ENCODE measurements at places on chromosomes 2 and 18.
A peak's percentile ranks its signal among the peaks of the same experiment; 100 is the strongest.

GRCh38 chr2:232316461-232317330, 61.9 kb upstream of the ALPP start:
- DNase-seq = no peak

- peak; percentile 4 for DNase-seq
These were observed 822 bp downstream of the PSMG2 start for GRCh38 chr18:12703664-12704063.

DNA sequence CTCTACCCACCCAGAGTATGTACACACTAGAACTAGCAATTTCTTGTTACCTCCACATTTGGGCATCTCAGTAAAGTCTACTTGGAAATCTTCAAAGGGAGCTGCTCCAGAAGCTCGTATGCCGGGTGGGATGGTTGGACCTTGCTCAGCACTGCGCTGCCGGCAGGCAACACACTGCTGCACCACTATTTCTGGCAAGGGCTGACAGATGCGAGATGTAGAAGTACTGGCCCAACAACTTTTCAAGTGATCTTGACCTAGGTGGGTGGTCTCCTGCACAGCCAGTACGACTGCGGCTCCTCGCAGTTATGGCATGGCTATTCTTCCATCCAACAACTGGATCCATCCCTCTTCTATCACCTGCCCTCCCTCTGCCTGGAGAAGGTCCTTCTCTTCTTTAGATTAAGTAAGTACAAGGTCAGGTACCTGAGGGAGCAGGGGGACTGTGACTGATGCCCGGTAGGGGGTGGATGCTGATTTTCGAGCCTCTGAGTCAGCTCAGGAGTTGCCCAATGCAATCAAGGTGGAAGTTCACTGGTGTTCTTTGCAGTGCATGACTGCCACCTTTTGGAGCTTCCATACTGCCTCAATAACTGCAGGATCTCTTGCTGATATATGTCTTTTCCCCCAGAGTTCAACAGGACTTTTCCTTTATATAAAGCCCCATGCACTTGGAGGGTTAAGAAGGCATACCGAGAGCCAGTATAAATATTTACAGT, 100.4 kb upstream of the SLC1A4 start:
- DNase-seq = no peak

- DNase-seq = no peak
These were observed 2.7 kb upstream of the FECH start for GRCh38 chr18:57589161-57589560.

- DNase-seq = no peak
These were observed 16.3 kb downstream of the MGAT5 start for GRCh38 chr2:134269972-134270735.

- DNase-seq = no peak
These were observed 126.6 kb downstream of the DPP4 start for GRCh38 chr2:161947406-161947805.

DNA sequence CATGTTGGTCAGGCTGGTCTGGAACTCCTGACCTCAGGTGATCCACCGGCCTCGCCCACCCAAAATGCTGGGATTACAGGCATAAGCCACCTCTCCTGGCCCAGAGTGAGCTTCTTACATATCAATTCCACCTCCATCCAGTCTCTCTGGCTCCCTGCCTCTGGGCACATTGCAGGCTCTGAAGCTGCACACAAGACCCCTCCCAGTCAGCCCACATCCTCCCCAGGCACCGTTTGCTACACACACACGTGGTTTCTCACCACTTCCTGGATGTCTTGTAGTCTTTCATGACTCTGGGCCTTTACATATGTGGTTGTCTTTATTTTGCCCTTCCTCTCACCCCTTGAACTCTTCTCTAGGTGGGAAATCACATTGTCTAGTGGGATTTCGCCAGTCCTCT, 64.0 kb upstream of the CABLES1 start:
- peak; percentile 86 for DNase-seq

- no peak for DNase-seq
These were observed 199.1 kb upstream of the CHAC2 start for GRCh38 chr2:53568469-53568868.

DNA sequence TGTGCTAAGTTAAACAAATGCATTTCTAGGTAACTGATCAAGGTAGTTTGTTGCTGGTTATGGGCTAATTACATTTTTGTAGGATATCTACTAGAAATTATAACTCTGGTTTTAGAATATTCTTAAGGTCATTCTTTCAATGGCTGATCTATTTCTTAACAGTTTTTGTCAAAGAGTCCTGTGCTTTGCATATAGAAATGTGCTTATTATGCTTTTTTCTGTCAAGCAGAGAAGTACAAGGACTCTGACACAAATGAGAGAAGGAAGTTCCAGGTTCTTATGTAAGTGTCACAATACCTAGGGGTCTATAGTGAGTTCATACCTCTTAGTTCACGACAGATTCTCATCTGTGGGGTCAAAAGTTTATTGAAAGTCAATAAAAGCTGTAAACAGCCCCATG, 88.4 kb downstream of the MYO3B start:
- DNase-seq = no peak

GRCh38 chr2:158900345-158900744, 68.1 kb upstream of the TANC1 start:
- no peak for DNase-seq

GRCh38 chr18:76274468-76275289, 220.4 kb downstream of the ZNF516 start:
- no peak for DNase-seq

GRCh38 chr2:65450393-65450792, 18.0 kb upstream of the SPRED2 start:
- no peak for DNase-seq

DNA sequence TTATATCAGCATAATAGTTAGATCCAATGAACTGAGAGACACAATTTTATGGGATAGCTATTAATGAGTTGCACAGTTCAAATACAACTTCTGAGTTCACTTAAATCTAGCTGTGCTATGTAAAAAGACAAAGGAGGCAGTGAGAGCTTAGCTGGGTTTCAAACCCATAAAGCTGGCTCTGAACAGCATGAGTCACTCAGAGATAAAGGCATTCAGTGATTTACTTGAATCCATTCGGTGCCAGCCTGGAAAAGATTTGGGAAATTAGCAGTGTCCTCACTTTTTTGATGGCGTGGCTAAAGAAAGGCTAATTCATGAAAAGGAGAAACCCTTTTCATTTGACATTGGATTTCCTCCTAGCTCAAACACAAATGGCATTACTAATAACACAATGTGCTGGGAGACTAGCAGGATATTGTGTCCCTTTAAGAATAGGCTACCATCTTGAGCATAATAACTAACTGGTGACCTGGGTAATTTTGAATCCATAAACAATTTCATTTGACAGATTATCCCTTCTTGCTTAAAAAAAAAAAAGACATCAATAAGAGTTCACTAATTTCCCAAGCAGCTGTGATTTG, 98.4 kb upstream of the NEUROD1 start:
- DNase-seq = no peak

DNA sequence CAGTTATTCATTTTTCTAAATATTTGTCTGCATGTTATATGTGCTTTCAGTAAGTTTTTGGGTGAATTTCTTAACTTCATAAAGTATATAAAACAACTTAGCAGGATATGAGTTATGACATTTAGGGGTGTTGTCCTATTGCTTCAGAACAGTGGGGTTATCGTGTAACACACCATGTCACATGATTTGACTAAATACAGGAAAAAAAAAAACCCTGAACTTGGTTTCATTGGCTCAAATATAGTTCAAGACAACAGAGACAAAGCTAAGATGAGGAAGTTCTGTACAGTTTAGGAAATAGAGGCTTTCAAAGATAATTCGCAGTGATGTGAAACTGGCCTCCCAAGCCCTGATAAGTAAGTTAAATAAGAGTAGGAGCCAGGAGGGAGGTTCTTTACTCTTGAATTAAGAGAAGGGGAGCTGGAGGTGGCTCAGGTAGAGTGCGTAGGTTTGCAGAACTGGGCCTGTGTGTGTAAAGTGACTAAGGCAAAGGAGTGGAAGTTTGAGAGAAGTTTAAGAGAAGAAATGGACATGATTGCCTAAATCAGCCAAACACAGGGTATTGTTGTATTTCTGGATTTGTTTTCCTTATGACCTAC, 53.9 kb downstream of the LIMS1 start:
- no peak for DNase-seq

DNA sequence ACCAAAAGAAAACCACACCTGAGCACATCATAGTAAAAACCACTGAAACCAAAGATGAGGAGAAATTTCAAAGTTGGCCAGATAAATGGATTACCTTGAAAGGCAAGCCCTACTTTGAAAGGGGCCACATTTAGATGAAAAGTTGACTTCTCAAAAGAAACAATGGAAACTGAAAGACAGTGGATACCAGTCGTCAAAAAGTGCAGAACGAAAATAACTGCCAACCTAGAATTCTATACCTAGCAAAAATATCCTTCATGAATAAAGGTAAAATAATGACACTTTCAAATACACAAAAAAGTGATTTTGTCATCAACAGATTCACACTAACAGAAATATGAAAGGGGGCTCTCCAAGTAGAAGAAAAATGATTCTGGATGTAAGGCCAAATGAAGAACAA, 18.4 kb downstream of the NEU4 start:
- DNase-seq = no peak

DNA sequence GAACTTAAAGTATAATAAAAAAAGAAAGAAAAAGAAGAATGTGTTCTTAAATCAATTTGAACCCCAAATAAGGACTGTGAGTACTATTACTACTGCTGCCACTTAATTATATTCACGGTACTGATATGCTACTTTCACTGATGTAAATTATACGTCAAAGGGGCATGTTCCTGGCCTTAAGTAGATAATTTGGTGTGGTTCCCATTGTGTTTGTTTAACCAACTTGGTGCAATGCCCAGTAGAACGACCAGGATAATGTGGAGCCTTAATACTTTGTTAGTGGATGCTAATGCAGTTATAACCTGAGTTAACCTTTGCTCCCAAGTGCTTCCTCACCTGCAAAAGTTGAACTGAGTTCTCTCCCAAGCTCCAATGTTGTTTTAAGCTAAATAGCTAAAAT, 142.0 kb downstream of the NR4A2 start:
- DNase-seq = no peak

DNA sequence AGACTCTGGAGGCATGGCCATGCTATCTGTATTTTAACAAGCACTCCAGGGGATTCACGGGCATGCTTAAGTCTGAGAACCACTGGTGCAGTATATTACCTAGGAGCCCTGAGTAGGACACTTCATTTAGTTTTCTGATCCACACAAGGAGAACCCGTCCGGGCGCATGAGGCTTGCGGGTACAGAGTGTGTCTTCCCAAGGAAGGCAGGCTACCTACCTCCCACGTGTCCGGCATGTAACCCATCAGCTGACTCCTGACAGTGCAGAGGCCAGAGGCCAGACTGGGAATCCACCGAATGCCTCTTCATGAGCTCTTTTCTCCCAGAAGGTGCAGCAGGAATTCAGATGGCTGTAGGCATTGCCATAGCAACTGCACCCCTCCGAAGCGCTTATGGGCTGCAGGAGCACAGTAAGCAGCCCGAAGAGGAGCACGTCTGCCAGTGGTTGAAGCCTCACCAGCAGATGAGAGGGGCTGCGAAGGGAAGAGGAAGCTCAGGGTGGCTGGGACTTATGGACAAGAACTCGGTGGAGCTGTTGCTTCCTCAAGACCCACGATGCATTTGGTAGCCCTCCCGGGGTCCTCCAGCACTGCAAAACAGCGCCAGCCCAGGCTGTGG, 33.8 kb upstream of the DNMT3A start:
- no peak for DNase-seq

DNA sequence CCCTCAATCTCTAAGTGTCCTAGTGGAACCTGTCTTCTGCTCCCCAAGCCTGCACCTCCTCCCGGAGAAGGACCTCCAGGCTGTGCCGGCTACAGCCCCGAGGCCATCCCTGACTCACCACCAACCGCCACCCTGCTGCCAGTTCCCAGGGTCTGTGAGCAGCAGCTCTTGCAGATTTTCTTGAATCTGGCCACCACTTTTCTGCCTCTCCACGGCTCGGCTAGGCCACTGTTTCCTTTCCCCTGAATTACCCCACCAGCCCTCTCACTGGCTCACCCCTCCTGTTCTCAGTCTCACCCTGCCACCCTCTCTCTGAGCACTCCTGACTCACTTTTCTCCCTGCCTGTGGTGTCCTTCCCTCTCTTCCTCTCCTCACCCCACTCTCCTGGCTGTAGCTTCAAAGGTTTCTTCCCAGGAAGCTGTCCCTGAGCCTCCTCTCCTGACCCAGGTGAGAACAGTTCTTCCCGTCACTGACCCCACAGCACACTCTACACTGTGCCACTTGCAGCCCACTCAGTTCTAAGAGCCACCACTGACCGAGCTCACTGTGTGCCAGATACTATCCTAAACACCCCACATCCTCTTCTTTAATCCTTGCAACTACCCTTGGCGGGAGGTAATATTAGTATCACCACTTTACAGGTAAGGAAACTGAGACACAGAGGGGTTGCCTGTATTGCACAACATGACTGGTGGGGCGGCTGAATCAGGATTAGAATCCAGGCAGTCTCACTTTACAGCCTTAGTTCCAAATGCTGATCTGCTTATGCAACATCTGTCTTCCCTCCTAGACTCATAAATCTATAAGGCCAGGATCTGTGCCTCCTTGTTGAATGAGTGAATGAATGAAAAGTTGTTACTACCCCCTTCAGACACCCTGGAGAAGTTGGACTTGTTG, 111.6 kb downstream of the SMAD7 start:
- peak; percentile 49 for DNase-seq

DNA sequence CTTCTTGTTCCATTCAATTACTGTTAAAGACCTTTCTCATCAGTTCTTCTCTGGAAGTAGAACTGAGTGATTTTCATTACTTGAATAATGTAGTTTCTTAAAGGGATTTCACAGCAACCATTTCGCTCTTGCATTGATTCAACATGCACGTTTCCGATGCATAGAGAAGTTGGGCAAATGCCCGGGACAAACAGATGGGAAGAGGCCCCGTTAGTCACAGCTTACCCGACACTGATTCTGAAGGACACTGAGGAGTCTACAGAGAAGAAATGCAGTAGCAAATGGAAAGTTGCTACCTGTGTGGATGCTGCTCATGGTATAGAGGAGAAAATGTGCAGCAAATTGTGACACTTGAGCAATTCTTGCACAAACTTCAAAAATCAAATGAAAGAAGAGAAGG, 32.3 kb upstream of the GCG start:
- no peak for DNase-seq

DNA sequence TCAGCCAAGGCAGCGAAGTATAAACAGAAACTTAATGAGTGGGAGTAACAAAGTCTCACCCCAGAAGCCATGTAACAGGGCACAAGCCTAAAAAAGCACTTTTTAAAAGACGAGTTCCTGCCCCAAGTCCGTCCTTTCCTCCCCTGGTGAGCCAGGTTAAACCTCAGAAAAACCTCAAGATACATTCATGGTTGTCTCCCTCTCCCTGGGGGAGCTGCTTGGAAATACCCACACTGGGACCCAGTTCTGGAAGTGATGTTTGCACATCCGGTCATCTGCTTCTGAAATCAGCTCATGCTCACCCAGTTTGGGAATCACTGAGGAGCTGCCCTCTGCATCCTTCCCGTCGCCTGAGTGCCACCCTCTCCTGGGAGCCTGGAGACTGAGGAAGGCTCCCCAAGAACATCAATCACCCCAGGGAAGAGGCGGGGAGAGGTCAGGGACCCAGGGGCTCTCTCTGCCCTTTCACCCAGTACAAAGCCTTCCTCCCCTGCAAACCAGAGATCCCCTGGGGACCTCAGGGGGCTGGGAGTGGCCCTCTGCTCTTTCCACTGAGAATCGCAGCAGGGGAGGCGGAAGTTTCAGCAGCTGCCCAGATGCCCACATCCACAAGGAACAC, 150.6 kb upstream of the AGAP1 start:
- DNase-seq = no peak

- DNase-seq = no peak
These were observed 3.6 kb downstream of the DYNC2LI1 start for GRCh38 chr2:43777306-43777926.

- DNase-seq = no peak
These were observed 58.3 kb downstream of the FEZ2 start for GRCh38 chr2:36539631-36540030.

- no peak for DNase-seq
These were observed 126.2 kb downstream of the FSHR start for GRCh38 chr2:49028101-49028500.
